ENCODE measurements at places on chromosomes 1 and 21.

- DNase-seq, result no peak
Measured at GRCh38 chr1:204261746-204262505, 48.1 kb upstream of the GOLT1A start.

- no peak for DNase-seq
Measured at GRCh38 chr1:12173631-12174121, 6.9 kb downstream of the TNFRSF1B start.

- DNase-seq, result no peak
Measured at GRCh38 chr1:208054911-208055379, 144.0 kb upstream of the CD34 start.

- no peak for DNase-seq
Measured at GRCh38 chr1:186479162-186479561, 18.2 kb upstream of the PDC start.

- DNase-seq, result no peak
Measured at GRCh38 chr1:93080179-93080823, 1.2 kb downstream of the MTF2 start.

Data from BE2C (cell line).